Midbrain (tissue), 1 donor: ENCODE measurements at places on chromosomes 6 and 20.

DNA sequence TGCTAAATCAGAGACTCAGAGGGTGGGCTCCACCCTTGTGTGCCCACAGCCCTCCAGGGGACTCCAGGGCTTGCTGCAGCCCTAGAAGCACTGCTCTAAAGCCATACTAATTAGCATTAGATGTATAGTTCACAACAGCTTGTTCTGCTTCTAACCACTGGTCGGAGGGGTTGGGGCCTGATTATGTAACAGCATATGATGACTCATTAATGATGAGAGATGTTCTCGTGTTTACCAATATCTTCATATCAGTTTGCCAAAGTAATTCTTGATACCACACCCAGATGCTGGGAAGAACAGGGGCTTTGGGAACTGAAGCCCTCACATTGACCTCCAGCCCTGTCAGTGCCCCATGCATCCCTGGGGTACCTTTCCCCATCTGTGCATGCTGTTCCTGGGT is 104.1 kb upstream of the FOXA2 start:
- DNase-seq = no peak

DNA sequence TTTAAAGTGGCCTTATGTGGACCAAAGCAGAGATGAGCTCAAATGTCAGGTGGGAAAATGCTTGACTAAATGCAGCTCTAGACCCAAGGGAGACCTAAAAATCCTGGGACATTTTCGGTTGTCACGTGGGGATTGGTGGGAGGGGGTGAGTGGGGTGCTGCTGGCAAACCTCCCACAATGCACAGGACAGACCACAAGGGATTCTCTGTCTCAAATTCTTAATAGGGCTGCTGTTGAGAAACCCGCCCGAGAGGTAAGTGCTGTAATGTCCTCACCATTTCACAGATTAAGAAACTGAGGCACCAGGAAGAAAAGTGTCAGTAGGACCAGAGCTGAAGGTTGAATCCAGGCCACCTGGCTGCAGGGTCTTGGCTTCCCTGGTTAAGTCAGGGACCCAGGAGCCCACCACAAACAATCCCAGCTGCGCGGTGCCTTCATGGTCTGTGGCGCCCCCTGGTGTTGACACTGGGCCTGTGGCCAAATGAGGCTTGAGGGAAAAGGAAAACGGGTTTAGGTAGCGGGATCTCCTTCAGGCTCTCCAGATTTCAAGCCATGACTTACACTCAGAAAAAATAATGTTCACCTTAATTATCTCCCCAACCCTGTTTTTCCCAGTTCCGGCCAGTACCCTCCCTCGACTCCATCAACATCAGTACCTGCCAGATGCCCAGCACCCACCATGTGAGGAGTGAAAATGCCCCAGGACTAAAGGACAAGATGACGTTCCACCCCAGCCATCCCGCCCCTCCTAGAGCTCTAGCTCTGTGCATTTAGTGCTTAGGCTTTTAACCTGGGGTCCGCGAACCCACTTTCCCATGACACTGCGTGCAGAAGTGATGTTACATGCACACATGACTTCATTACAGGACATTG is 7.2 kb downstream of the HLA-G start:
- no peak for DNase-seq

- no peak for DNase-seq
Measured at GRCh38 chr6:167658106-167658505, 168.6 kb upstream of the AFDN start.

GRCh38 chr20:34920055-34920454 is 35.6 kb downstream of the GSS start:
- no peak for DNase-seq

- no peak for DNase-seq
Measured at GRCh38 chr20:23095499-23095898, 9.4 kb upstream of the CD93 start.
